ENCODE measurements at places on chromosomes 5 and 9.

GRCh38 chr9:86389628-86390027 lies 35.4 kb upstream of the TUT7 start:
- no peak for DNase-seq

DNA sequence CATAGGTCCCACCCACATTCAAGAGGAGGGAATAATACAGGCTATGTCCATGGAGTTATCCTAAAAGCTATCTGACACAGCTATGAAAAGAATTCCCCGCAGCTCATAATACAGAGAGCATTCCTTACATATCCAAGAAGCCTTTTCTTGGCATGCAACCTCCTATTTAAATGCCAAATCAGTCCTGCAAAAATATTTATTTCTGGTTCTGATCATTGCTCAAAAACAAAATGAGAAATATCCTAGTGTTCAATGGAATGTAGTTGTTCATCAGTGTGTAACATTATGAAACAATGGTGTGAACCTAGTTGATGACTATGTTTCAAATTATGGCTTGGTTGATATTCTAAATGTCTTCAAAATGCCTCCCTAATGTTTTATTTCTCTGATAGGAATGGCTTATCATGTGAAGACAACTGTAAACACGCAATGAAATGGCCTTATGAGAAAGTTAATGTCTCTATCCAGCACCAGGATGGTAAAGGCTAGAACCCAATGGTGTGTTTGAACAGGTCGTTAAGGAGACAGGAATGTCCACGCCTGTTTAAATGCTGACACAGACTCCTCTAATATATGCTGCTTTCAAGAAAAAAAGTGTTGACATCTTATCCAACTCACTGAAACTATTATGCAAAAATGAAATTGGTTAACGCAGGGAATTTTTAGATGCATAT lies 126.7 kb upstream of the CDH6 start:
- peak; percentile 36 for DNase-seq

- no peak for DNase-seq
Observed at GRCh38 chr5:81349161-81349560, 44.8 kb downstream of the ACOT12 start.

DNA sequence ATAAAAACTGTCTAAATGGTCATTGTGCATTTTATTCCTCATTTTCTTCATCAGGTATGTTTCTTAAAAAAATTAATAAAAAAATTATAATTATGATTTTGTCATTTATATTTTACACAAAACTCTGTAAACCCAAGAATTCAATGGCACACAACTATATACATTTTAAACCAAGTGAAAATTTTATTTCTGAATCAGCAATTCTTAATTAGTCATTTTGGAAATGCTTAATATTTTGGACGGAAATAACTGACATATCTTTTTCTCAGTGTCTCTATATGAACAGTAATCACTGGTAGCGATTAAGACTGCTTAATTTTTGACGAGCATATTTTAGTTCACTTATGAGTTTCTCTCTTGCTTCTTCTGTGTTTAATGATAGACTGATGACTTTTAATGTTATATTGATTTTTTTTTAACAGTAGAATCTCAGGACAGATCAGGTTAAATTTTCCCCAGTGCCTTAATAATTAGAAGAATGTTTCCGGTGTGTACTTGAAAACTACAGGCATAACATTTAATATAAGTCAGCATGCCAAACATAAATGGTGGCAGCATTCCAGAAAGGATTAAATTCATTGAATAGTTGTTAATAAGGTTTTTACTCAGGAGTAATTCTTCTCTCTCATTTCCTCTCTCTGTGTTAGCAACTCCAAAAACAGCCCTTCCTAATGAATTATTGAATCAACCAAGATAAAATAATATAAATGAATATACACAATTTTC lies 644.7 kb upstream of the CDH6 start:
- no peak for DNase-seq

GRCh38 chr5:120375248-120375647 lies 88.9 kb upstream of the PRR16 start:
- DNase-seq = no peak

GRCh38 chr5:160458806-160459800 lies 37.4 kb downstream of the PTTG1 start:
- no peak for DNase-seq

DNA sequence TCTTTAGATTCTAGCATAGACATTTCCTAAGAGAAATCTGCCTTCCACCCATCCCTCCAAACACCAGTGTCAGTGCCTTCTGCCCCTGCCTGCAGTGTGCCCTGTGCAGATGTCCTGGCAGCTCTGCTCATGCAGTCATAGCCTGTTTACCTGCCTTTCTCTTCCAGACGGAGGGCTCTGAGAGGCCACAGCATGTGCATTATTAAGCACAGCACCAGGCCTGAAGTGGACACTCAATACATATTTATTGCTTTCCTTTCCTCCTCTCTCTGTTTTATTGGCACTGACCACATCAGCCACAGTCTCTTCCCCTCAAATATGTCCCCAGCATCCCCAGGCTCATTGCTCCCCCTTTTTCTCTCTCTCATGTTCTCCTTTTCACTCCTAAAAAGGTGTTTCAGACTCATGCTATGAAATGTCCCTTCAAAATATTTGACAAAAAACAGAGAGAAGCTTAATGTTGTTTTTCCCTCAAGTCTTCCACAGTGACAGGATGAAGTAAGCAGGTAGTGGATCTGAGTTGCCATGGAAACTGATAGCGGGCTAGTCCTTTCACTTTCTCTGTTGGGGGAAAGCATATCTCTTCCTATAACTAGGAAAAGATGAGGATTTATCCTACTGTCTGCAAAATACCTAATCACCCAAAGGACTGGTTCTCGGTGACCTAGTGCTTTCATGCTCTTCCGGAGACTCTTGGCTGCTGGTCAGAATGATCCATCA lies 100.9 kb downstream of the ATP10B start:
- no peak for DNase-seq

DNA sequence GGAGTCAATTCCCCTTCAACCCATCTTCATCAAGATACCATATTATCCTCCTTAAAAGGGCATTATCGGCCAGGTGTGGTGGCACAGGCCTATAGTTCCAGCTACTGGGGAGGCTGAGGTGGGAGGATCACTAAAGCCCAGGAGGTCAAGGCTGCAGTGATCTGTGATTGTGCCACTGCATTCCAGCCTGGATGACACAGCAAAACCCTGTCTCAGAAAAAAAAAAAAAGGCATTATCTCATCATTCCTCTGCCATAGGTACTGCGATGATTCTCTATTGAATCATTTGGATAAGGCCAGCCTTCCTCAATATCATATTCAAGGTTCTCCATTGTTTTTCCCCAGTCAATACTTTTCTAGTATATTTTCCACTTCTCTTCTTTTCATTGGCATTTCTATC lies 39.2 kb upstream of the RAB3C start:
- DNase-seq = no peak

DNA sequence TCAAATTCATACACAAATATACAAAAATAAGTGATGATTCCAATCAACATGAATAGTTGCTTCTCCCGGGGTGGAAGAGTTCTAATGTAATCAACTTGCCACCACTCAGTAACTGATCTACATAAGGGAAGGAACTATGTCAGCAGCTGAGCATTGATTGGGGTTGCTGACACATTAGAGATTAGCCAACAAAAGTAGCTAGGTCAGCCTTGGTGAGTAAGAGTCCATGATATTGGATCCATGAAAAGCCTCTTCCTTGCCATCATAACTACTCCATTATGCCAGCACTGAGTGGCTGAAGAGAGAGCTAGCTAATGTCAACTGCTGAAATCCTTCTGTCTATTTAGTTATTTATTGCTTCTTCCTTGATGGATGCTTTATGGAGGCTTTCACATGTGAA lies 309.8 kb downstream of the NFIB start:
- DNase-seq = no peak

GRCh38 chr9:81664638-81665222 lies 24.6 kb downstream of the TLE1 start:
- no peak for DNase-seq

DNA sequence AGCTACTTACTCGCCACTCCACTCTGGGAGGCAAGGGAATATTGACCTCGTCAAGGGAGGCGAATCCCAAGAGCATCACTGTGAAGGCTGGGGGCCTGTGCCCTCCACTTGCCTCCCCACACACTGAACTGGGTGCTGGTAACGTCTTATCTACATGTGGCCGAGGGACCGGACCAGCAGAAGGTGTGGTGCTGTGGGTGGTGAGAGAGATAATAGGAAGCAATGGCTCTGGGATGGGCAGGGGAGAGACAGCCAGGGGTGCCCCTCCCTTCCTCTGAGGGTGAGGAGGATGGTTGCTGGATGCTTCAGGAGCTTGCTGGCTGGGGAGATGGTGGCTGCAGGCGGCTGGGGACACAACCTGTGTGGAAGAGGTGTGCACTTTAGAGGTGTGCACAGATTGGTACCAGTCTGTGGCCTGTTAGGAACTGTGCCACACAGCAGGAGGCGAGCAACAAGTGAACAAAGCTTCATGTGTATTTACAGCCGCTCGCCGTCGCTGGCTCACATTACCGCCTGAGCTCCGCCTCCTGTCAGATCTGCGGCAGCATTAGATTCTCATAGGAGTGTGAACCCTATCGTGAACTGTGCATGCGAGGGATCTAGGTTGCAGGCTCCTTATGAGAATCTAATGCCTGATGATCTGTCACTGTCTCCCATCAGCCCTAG lies 100.3 kb downstream of the ENTREP1 start:
- no peak for DNase-seq

DNA sequence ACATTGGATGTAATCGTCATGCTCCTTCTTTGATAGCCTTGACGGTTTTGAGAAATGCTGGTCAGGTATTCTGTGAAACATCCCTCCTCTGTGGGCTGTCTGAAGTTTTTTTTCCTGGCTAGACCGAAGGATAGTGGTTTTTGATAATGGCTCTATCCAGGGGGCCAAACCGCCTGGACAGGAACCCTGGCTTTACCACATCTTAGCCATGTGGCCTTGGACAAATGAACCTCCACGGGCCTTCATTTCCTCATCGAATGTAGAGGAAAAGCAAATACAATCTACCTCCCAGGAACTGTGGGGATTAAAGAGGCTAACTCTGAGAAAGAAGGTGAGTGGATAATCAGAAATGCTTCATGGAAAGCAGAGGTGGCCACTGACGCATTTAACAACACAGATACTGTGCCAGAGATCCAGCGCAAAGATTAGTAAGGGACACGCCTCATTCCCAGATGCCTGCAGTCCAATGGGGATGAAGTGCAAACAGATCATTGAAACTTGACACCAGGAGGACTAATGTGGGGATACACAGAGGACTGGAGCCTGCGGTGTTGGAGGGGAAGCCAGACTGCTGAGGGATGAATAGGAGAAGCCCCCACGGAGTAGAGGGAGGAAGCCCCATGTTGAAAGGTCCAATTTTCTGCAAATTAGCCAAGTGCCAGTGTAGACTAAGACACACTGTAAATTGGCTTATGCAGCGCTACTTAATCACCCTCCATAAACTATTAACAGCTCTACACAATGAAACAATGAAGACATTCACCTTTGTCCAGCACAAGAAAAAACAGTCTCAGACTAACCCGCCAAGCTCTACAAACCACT lies 41.6 kb downstream of the MYO10 start:
- DNase-seq = peak; percentile 64

DNA sequence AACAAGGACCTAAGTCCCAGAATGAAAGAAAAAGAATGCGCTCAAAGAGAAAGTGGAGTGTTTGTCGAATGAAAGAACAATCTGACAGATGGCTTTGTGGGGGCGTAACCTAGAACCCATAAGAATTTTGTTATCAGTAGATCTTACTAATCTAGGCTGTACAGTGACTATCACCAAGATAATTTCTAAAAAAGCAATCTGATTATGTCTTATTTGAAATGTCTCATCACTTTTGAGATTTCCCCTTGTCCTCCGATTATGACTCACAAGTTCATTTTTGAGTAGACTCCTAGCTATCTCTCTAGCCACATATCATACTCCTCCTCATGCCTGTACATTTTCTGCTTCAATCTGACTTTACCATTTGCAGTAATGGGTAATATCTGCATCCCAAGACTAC lies 135.6 kb upstream of the SMARCA2 start:
- no peak for DNase-seq

DNA sequence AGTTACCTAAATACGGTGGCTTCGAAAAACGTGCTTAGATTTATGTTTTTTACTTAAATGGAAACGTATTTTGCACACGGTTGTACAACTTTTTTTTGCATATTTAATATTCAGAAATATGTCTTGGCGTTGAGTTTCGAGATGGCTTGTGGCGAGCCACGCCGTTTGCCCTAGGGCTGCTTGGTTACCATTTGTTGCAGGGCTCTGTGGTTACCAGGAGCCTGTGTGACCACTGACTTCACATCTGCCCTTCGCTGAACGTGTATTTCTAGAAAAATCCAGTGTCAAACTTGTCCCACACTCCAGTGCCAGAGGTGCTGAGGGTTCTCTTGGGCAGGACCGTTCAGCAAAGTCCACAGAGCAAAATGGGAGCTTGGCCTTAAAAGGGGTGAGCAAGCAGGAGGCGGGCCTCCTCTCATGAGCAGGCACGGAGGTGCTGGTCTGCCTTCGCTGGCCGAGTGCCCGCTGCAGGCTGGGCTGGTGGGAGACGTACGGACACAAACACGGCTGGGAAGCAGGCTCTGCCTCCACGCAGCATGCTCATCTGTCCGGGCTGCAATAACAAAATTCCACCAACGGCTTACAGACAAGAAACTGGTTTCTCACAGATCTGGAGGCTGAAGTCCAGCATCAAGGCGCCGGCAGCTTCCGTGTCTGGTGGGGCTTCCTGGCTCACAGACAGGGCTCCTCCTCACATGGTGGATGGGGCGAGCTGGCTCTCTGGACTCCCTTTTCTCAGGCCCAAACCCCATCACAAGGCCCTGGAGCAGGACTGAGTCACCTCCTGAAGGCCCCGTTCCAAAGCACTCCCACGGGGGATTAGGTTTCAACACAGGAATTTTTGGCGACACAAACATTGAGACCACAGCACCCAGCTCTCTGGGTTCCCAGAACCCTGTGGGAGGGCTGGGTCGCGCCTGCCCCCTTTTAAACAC lies 5.4 kb downstream of the MRPL36 start:
- DNase-seq = peak; percentile 51

- DNase-seq = no peak
Observed at GRCh38 chr5:14186059-14186830, 43.1 kb downstream of the TRIO start.

DNA sequence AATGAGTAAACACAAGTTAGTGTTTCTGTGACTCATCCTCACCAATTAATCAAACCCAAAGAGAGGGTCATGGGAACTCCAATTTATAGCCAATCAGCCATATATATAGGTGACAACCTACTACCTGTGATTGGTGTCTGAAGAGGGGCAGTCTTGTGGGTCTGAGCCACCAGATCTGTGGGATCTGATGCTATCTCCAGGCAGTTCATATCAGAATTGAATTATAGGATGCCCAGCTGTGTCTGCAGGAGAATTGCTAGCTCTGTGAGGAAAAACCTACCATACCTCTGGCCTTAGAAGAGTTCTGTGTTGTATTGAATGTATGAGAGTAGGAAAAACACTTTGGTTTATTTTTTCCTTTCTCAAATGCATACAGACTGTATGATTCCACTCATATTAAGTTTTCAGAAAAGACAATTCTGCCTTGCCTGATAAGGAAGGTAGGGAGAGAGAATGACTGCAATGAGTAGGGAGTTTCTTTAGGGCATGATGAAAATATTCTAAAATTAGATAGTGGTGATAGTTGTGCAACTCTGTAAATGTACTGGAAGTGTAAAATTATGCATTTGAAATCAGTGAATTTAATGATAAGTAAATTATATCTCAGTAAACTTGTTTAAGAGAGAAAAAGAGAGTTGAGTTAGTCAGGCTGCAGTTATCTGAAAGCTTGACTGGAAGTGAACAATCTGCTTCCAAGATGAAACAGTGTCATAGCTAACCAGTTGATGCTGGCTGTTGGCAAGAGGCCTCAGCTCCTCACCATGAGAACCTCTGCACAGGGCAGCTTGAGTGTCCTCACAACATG lies 274.9 kb downstream of the AUH start:
- DNase-seq = no peak

All from BJ (cell line).